Stimulated activated CD8-positive, alpha-beta memory T cell treated with anti-CD3 and anti-CD28 coated beads, Interleukin-4, amount 100 ng/mL, for 48 hours (primary cell): ENCODE measurements at places on chromosomes 3 and 15.

GRCh38 chr3:86937306-86937791 is 53.6 kb downstream of the VGLL3 start:
- DNase-seq: no peak

- no peak for DNase-seq
These were observed 66.4 kb downstream of the CNOT10 start for GRCh38 chr3:32751377-32751776.

GRCh38 chr3:172929451-172929850 is 178.9 kb downstream of the ECT2 start:
- DNase-seq: no peak

DNA sequence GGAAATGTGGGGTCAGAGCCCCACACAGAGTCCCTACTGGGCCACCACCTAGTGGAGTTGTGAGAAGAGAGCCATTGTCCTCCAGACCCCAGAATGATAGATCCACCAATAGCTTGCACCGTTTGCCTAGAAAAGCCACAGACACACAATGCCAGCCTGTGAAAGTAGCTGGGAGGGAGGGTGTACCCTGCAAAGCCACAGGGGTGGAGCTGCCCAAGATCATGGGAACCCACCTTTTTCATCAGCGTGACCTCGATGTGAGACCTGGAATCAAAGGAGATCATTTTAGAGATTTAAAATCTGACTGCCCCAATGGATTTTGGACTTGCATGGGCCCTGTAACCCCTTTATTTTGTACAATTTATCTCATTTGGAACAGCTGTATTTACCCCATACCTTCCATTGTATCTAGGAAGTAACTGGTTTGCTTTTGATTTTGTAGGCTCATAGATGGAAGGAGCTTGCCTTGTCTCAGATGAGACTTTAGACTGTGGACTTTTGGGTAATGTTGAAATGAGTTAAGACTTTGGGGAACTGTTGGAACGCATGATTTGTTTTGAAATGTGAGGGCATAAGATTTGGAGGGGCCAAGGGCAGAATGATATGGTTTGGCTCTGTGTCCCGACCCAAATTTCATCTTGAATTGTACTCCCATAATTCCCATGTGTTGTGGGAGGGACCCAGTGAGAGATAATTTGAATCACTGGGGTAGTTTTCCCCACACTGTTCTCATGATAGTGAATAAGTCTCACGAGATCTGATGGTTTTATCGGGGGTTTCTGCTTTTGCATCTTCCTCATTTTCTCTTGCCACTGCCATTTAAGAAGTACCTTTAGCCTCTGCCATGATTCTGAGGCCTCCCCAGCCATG is 49.0 kb downstream of the CD200 start:
- DNase-seq: no peak

- no peak for DNase-seq
These were observed 2.7 kb upstream of the ALS2CL start for GRCh38 chr3:46695962-46696894.

DNA sequence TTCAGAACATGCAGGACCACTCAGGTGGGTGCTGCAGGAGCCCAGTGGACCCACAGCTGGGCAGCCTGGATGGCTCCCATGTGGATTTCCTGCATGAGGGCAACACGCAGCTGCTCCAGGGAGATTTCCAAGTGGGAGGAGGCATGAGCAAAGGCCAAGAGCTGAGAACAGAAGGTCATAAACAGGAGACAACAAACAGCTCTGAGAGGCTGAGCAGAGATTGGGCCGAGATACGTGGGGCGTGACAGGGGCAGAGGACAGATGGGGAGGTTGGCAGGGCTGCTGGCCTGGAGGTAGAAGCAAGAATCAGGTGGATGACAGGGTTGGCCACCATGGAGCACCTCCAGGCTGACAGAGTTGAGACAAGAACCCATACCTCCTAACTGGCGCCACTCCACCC is 2.9 kb downstream of the PHGR1 start:
- DNase-seq: no peak

- no peak for DNase-seq
These were observed 5.0 kb downstream of the NEK11 start for GRCh38 chr3:131031660-131032059.

- no peak for DNase-seq
These were observed 58.1 kb downstream of the TM4SF4 start for GRCh38 chr3:149532489-149533180.

DNA sequence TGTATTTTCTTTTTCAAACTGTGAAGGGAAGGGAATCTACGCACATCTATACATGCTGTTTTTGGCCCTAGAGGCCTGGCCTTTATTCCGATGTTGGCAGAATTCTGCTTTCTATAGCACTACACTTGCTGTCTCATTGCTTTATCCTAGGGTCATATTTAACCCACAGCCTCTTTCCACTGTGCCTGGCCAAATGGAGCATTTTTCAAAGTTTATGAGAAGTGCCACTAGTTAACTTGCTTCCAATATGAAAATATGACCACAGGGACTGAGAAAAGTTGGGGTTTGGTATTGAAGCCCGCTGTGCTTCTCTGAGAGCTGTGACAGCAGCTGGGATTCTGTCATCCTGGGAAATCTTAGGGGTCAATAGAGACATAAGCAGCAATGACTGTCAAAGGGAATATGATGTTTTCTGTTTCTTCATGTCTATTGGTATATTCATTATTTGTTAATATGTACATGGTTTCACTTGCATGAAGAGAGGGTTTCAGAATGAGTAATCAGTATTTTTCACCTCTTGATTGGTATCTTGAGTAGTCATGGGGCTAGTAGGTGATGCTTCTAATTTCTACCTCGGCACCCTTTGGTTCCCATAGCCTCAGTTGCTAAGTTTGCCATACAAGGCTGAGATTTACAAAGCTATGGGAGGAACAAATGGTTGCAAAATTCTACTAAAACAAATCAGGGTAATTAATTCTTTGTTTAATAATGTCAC is 275.8 kb upstream of the RBMS3 start:
- DNase-seq: no peak

DNA sequence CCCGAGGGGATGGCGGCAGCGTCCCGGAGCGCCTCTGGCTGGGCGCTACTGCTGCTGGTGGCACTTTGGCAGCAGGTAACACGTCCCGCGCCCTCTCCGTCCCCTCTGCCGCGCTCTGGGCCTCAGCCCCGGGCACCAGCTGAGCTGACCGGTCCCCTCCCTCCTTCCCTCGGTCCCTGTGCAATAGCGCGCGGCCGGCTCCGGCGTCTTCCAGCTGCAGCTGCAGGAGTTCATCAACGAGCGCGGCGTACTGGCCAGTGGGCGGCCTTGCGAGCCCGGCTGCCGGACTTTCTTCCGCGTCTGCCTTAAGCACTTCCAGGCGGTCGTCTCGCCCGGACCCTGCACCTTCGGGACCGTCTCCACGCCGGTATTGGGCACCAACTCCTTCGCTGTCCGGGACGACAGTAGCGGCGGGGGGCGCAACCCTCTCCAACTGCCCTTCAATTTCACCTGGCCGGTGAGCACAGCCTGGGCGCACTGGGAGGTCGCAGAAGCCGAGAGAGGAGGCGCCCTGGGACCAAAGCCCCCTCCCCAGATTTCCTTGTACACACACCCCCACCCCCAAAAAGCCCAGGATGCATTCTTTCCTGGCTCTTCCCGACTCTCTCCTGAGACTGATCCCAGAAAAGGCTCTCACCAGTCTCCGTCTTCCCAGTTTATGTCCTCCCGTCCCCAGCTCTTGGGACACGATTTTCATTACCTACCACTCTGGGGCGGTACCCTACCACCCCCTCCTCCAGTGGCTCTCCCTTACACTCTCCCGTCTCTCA is 705 bp downstream of the DLL4 start:
- no peak for DNase-seq

- no peak for DNase-seq
These were observed 636.0 kb upstream of the TBL1XR1 start for GRCh38 chr3:177833332-177833731.

DNA sequence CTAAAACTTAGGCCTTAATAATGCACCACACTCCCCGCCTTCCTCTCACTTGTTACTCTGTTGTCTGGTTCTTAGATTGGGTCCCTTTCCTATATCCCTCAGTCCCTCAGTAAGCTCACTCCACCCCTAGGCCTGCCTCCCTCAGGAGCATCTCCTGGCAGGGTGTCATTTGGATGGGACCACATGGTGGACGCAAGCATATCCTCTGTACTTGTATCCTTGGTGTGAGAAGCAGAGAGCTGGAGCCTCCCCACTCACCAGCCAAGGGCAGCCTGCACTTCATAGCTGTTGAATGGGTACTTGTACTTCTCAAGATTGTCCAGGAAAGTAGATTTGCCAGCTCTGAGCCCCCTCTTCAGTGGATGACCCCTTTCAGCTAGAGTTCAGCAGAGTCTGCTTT is 11.6 kb downstream of the SEC61A1 start:
- no peak for DNase-seq

DNA sequence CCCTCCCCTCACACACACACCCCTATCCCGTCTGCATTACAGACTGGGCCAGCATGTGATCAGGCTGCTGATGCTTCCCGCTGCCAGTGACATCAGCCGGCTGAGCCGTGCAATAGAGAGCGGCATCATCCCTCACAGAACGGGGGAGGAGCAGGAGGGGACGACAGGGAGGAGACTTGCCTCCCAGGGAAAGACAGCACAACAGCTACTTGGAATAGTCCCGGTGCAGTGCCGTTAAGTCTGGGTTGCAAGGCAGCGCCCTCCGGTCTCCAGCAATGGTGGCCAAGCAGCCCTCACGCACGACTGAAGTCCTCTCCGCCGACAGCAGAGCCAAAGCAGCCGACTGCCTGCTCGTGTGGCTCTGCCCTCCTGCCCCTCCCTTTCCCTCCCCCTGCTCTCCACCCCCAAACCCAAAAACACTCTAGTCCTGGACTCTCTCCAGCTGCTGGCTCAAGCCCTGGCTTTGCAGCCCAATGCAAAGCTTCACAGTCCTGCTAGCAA is 31.5 kb upstream of the RPS17 start:
- DNase-seq: no peak

DNA sequence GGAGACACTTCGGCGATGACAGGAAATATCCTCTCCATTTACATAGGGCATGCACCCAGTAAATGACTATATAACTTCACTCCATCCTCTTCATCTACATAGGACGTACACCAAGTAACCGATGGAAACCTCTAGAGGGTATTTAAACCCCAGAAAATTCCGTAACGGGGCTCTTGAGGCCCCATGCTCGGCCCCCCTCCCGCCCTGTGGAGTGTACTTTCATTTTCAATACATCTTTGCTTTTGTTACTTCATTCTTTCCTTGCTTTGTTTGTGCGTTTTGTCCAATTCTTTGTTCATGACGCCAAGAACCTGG is 7.5 kb upstream of the FAM107A start:
- no peak for DNase-seq

DNA sequence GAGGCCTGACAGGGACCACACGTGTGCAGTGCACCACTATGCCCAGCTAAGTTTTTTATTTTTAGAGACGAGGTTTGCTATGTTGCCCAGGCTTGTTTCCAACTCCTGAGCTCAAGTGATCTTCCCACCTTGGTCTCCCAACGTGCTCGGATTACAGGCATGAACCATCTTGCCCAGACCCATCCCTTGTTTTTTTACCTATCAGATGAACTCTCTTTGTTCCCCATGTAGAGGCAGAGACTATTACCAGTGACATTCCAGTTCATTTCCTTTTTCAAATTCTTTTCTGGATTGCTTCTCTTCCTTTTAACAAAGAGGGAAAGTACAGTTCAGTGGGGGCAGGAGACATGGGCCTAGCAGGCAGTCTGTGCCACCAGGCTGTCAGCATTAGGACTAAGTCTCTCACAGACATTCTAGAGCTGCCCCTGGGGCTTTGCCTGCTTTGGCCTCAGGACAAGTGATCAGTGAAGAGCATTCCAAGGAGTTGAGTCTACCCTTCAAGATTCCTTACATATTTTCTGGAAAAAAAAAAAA is 103.5 kb upstream of the SLC7A14 start:
- no peak for DNase-seq

- DNase-seq: no peak
These were observed 27.8 kb downstream of the YEATS2 start for GRCh38 chr3:183725387-183725786.

GRCh38 chr3:13927295-13927694 is 47.4 kb upstream of the WNT7A start:
- DNase-seq: no peak

DNA sequence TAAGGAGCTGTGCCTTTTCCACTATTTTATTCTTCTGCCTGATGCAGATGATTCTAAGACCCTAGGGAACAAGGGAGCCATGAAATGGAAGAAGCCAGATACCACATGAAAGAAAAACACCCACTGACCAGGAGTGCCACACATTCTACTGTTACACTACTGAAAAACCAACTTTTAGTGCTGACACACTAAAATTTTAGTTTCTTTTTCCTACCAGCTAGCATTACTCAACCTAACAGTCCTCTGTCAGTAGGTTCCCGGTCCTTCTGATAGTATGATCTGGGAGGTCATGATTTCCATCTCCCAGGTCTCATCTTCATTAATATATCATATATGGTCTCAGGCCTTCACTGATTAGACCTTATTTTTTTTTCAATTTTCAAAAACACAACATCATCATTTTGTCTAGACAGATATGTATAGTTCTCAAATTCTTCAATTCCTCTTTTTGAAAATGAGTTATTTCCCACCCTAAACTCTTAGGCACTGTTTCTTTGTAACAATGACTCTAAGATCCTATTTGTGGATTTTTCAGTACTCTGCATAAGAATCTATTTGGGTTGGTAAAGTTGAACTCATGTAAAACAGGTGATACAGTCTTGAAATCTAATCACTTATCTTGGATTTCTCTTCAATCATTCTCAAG is 321.8 kb downstream of the CTNNB1 start:
- DNase-seq: no peak

GRCh38 chr3:156594219-156594683 is 39.3 kb upstream of the SSR3 start:
- no peak for DNase-seq

DNA sequence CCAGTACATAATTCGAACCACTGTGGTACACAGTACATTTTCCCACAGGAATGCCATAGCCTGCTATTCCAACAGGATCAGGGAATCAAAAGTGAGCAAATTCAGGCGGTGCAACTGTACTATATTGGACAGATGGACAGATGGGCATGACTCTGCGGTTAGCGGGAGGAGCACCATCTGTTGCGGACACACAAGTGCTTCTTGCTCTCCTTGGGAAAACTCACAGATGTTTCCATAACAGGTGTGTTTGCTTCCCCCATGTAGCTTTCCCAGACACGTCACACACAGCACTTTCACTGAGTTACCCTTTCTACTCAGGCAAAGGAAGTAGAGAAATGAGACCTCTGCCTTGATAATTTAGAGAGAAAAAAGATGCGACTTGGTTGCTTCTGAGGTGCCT is 325.1 kb upstream of the THBS1 start:
- DNase-seq: no peak

- no peak for DNase-seq
These were observed 163.1 kb upstream of the GALNT15 start for GRCh38 chr3:16011376-16011775.

- DNase-seq: peak; percentile 44
These were observed 51.0 kb downstream of the MCF2L2 start for GRCh38 chr3:183377307-183377959.

- DNase-seq: no peak
These were observed 36.9 kb upstream of the RAB7A start for GRCh38 chr3:128689060-128689459.

GRCh38 chr3:127351321-127351720 is 63.5 kb upstream of the PRR20G start:
- DNase-seq: no peak
